ENCODE measurements at places on chromosomes 13 and 19.

DNA sequence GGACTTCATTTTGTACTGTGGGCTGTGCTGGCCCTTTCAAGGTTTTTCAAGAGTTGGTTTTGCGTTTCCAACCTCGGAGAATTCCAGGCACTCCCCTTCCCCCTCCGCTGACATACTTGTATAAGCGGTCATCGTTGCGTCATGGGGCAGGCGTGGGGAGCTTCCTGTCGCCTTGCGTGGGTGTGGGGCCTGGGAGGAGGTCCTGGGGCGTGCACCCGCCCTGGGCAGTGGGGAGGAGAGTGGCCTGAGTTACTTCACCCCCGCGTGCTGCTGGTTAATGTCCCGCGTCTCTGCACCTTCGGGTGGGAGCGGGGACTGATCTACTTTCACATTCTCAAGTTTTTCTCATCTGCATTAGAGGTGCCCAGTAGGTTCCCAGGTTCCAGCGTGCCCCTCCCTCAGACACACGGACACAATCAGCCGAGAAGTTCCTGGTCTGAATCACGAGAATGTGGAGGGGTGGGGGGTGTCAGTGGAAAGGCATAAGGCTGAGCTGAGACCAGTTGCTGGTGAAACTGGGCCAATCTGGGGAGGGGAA, 4.1 kb downstream of the IER2 start:
- DNase-seq: peak; percentile 61

DNA sequence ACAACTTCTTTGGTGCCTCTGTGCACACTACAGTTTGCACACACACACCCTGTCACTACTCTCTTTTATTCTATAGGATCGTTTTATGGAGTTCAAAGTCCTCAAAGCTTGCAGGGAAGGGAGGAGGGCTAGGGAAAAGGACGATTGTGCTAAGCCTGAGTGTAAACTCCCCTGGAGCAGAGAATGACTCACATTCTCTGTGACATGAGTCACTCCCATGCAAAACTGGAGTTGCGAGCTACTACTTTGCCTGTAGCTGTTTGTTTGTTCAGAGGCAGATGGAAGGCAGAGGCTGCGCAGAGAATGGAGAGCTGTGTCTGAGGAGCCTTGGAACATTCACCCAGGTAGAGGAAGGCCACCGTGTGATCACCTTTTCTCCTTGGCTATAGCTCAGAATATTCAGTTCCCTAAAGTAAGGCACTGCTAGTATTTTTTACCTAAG, 80.5 kb upstream of the MBNL2 start:
- DNase-seq: no peak

GRCh38 chr13:49956131-49956530, 20.0 kb upstream of the SPRYD7 start:
- DNase-seq: no peak

DNA sequence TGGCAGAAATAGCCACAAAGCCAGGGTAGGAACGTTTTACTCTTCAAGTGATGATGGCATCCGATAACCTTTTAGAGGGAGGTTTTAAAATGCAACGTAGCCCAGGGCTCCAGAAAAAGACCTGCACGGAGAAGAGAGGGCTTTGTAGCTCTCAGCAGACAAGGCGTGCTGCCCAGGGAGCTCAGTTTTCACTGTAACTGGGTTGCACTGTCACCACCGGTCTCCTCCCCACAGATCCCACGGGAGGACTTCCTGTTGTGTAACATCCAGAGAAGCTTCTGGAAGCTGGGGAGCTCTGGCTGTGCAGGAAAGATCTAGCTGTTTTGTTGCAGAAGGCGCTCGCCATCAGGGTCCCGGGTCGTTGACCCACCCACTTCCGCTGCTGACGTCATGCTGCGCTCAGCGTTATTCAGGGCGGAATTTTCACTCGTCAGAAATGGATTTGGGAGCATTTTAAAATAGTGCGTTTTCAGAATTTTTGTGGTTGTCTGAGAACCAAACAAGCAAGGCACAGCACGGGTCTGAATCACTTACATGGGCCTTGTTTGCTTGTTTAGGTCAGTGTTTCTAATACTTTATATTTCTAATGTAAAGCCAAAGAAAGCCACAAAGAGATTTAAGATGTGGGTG, 50.8 kb downstream of the ATP11A start:
- DNase-seq: no peak

DNA sequence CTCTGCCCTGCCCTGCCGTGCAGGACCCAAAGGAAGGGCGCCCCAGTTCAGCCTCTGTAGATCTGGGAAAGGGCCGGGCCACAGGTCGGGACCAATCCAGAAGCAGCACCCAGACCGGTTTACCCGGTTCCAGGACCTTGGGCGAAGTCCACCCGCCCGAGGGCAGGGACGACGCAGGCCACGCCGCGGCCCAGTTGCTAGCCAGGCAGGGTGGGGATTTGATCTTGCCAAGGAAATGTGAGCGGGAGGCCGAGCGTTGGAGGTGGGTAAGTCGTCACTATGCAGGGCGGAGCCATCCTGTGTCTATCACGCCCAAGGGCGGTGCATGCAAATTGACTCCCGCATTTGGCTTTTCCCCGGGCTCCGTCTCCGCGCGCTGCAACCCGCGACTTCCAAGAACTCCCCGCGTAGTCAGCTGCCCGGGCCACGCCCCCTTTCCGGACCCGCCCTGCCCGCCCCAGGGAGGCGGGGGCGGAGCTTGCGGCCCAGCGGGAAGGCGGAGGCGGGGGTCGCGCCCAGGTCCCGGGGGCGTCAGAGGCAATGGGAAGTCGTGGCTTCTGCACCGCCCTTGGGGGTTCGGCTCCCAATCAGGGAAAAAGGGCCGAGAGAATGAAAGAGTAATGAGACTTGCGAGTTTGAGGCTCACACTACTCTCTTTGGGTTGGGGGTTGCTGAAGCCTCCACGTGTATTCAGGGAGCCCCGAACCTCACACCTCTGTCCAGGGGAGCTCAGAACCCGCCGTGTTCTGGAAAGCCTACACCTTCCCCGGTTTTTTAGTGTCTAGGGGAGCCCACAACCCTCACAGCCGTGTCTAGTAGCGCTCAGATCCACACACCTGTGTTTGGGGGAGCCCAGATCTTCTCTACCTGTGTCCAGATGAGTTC, 12.8 kb downstream of the IER2 start:
- DNase-seq: peak; percentile 83

GRCh38 chr13:91699863-91700262, 301.4 kb downstream of the GPC5 start:
- no peak for DNase-seq

DNA sequence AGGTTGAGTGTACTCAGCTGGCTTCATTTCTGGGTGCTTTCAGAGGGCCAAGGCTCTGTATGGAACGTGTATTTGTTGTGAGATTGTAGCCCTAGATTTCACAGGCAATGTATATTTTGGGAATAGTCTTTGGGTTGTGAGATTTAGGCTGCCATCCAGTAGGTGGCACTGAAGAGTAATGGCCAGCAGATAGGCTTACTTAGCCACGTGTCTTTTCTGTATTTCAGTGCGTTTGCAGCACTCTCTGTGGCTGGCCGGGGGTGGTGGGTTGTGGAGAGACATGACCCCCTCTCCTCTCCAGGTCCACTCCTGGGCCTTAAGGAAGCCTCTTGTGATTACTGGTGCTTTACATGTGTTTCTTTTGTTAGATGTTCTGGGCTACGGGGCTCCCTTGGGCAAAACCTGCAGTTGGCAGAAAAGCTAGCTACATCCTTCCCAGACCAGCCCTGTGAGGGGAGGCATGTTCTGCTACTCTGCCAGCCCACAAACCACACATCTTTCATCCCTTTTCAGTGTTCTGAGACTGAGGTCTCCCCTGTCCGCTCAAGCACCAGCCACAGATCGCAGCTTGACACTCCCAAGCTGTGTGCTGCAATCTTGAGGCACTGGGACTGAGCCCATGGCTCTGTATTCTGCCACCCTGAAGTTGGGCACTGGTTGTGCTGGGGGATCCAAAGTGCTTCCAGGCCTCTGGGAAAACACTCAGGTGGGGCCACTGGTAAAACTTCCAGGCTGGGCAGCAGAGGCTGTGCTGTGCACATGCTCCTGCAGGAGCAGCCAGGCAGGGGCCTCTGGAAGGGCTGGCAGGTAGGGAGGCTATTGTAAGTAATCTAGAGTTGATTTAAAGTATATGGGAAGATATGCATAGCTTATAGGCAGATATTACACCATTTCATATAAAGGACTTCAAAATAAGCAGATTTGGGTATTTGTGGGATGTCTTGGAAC, 1096.8 kb upstream of the PCDH20 start:
- no peak for DNase-seq

DNA sequence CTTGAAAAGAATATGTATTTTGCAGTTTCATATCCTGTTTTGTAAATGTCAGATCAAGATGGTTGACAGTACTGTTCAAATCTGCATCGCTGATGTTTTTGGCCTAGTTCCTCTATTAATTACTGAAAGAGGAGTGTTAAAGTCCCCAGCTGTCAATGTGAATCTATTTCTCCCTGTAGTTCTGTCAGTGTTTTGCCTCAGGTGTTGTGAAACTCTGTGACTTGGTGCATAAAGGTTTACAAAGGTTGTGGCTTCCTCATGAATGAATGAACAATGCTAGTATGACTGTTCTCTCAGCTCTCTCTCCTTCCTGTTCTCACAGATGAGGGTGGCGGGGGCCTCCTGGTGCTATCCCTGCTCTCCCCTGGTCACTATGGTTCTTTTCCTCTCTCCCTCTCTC, 142.4 kb downstream of the MYCBP2 start:
- no peak for DNase-seq

GRCh38 chr13:24450530-24450929, 62.0 kb downstream of the PARP4 start:
- no peak for DNase-seq

GRCh38 chr19:19321141-19321577, 530 bp downstream of the MAU2 start:
- no peak for DNase-seq

DNA sequence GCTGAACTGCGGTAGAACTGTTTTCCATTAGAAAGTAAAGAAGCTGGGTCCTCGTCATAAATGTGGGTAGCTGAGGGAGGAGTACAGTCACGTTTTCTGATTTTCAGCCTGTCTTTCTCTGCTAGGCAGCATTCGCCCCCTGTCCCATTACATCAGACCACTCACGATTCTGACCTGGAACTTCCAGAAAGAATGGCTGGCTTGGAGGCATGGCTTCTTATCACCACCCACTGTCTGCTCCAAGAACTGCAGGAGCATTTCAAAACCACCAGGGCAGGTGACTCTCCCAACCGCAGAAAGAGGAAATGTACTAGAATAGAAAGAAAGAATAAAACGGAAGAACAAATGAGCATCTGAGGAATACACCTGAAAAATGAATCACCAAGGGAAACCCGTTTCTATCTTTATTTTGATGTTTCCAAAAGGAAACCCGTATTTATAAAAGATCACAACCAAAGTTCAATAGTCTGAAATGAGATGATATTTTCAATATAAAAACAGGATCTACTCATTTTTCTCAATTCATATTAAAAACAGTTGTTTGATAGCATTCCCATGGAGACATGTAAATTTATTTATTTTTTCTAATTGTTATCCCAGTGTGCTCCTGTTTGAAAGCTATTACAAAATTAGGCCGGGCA, 22.1 kb upstream of the POMP start:
- peak; percentile 46 for DNase-seq

DNA sequence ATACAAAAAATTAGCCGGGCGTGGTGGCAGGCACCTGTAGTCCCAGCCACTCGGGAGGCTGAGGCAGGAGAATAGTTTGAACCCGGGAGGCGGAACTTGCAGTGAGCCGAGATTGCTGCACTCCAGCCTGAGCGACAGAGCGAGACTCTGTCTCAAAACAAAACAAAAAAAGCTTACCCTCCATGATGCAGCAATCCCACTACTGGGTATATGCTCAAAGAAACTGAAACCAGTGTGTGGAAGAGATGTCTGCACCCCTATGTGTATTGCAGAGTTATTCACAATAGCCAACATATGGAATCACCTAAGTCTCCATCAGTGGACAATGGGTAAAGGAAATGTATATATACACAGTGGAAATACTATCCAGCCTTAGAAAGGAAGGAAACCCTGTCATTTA, 19.6 kb upstream of the TTYH1 start:
- DNase-seq: no peak

DNA sequence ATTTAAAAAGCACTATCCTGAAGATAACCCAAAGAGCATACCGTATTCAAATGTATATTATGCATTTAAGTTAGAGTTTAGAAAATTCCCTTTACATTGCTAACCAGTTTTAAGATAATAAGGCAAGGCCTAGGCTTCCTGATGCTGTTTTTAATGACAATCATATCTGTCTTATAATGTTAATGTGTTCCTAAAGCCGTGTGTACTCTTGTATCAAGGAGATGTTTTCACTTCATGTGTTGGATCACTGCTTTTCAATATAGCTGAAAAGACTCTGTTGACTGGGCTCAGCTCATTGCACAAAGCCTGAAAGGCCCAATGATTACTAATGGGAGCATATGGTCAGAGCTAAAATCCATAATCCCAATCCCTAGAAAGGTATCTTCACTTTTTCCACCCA, 81.6 kb downstream of the DACH1 start:
- no peak for DNase-seq

DNA sequence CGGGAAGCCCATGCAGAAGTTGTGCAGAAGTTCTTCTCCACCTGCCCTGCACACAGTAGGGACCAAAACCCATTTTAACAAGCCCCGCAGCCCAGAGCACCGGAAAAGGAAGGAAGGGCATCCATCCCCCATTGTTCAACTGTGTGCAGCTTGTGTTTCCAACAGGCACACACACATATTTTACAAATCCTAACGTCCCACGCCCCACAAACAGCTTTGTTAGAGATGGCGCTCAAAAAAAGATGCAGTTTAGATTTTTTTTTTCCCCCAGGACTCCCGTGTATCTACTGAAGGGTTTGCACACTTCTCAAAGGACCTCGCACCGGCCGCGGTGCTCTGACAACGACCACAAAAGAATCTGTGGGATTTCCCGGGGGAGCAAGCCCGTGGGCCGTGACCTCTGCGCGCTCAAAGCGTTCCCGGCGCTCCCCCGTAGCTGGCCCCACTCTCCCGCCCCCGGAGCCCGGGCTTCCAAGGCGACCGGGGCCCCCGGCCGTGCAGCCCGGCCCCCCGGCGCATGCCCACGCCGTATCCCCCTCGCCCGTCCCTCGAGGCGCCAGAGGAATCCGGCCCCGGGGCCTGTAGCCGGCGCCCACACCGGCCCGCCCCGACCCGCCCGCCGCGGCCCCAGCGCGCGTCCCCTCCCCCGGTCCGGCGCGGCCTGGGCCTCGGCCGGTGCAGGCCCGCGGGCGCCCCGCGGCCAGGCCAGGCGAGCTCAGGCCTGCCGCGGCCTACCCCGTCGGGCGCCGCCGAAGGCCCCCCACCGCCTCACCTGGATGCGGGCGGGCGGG, 523 bp downstream of the ELAVL1 start:
- no peak for DNase-seq

GRCh38 chr13:58151452-58151851, 519.9 kb downstream of the PCDH17 start:
- no peak for DNase-seq

DNA sequence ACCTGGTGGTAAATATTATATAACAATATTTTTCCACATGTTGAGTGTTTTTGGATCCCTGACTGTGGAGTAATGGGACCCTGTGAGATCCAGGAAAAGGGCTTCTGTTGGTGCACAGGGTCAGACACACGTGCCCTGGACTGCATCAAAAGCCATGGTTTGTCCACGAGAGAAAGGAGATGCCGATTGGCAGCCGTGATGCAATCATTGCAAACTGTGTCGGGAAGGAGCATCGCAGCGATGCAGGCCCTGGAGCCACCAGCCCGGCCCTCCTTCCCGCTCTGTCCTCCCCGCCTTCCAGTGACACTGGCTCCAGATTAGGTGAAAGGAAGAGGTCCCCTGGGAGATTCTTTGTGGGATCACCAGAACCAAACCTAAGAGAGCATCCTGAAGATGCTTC, 9.1 kb downstream of the COL4A2 start:
- DNase-seq: no peak
